OCI-M1 (cell line): ENCODE measurements at places on chromosomes 5 and 9.
A peak's percentile ranks its signal among the peaks of the same experiment; 100 is the strongest.

DNA sequence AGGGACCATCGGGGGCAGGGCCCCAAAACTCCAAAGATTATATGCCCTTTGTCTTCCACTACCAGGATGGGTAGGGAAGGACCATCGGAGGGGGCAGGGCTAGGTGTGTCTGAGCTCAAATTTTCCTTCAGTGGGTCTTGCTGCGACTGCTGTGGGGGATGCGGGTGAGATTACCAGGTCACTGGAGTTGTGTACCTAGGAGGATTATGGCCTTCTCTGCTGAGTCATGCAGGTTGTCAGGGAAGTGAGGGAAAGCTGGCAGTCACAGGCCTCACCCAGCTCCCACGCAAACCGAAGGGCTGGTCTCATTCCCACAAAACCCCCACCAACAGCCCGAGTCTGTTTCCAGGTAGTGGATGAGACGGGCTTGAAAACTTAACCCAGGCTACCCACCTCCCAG lies 489.4 kb downstream of the ZNF608 start:
- DNase-seq = no peak

DNA sequence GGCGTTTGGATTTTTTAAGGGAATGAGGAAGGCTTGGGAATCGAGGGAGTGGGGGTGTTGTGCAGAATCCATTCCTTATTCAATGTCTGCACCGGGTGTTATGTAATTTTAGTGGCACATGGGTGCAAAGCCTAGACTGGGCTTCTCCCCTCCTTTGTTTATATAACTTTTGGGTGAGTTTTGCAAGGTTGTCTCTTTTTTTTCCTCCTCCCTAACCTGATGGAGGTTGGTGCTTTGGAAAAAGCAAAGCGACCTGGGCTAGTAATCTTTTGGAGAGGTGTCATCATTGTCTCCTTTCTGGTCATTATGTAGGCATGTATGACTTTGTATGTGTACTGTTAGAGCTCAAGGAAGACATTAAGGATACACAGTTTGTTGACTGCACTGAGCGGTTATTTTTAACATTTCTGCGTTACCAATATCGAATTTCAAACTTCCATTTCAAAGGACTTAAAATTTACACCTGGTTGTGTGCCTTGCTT lies 3.1 kb downstream of the SMARCA2 start:
- DNase-seq = peak; percentile 46

GRCh38 chr9:13817754-13818278 lies 496.1 kb downstream of the NFIB start:
- DNase-seq = peak; percentile 72

DNA sequence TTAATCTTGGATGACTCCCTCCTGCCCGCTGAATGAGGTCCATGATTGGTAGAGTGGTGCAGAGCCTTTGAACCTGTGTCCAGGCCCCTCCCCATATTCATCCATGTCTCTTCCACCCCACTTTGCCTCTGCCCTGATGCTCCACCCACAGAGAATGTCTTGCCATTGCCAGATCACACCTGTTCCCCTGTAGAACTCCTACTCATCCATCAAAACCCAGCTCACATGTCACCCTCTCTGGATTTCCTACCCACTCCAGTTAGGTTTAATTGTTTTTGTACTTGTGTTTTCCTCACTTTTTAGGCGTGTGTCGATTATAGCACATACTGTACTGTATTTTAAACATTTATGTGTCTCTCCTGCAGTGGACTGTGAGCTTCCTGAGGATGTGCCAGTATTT lies 107.0 kb upstream of the CTSL start:
- no peak for DNase-seq

- no peak for DNase-seq
These were observed 57.7 kb downstream of the LMX1B start for GRCh38 chr9:126671381-126671831.

GRCh38 chr9:17706347-17706746 lies 127.5 kb downstream of the SH3GL2 start:
- no peak for DNase-seq

DNA sequence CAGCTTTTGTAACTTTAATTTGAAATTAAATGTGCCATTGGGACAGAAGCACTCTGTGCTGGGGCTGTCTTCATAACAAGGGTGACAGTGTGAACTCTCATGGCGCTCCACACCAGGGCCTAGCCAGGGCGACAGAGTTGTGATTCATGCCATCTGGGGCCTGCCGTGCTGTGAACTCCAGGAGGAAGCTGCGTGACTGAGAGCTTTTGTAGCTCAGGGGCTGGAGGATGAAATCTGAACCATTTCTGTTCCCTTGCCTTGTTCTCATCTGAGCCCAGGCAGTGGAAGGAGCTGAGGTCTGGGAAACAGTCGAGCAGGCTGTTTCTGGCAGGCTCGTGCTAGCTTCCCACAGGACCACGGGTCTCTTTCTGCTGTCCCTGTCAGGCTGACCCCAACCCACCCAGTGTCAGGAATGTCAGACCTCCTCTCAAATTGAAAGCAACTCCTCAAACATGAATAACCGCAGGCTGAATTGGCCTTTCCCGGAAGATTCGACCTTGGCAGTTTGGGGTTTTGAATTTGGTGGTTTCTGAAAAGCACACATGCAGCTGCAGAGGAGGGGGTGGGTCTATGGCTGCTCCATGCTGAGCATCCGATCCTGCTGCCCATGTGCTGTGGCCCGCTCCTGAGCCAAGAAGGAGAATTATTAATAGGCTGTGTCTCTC lies 69.2 kb upstream of the RPS23 start:
- DNase-seq = no peak

DNA sequence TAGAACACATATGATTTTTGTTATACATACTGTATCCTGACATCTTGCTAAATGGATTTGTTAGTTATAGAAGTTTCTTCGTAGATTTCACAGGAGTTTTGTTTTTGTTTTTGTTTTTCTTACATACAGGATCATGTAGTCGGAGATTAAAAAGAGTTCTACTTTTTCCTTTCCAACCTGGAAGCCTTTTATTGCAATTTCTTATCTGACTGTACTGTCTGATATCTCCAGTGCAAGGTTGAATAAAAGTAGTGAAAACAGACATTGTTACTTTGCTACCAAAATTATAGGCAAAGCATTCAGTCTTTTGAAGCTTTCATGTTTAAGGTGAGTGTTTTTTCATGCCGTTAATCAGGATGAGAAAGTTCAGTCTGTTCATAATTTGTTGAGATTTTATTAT lies 117.4 kb upstream of the PRSS3 start:
- DNase-seq = no peak

DNA sequence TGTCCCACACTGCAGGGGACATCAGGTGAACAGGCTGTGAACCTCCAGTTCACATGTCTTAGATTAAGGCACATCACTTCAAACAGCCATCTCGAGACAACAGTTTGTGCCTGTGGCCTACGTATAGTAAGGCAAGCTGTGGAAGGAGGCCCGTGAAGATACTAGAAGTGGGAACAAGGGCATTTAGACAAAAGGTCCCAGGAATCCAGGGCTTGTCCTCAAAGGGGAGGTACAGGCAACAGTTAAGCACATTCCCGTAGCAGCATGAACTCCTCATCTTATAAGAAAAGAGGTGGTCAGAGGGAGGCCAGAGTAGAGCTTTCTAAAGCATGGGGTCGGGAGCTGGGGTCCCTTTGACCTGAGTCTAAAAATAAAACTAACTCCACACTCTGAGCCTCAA lies 122.5 kb upstream of the TRPM3 start:
- no peak for DNase-seq

- DNase-seq = no peak
These were observed 449.1 kb downstream of the PSAT1 start for GRCh38 chr9:78746010-78746409.

DNA sequence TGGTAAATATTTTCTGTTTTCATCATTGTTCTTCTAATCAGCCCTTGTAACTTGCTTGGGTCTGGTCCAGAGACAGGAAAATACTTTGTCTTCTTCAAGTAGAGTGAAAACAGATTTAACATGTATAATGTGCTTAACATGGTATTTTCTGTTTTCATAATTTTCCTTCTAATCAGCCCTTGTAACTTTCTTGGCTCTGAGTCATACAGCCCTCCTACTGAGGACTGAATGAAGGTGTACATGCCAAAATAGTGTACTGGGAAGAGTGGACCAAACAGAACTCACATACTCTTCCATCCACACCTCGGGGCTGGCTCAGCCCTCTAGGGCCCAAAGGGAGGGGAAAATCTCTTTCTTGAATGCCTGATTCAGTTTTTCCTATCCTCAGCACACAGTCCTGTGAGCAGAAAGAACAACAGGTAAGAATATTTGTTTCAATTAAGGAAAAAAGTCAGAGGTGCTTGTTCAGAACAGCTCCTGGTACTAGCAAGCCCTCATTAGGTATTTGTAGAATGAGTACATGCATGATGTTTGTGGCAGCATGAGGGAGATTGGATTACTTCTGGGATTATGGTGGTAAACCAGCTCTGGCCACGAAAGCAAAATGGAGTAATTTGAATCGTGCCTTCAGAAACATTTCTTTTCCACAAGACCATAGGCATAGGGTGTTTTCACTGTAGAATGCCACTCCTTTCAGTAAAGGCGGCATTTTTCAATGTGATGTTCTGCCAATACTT lies 24.2 kb upstream of the MACIR start:
- no peak for DNase-seq

GRCh38 chr9:994005-994404 lies 17.6 kb downstream of the DMRT3 start:
- DNase-seq = peak; percentile 45

DNA sequence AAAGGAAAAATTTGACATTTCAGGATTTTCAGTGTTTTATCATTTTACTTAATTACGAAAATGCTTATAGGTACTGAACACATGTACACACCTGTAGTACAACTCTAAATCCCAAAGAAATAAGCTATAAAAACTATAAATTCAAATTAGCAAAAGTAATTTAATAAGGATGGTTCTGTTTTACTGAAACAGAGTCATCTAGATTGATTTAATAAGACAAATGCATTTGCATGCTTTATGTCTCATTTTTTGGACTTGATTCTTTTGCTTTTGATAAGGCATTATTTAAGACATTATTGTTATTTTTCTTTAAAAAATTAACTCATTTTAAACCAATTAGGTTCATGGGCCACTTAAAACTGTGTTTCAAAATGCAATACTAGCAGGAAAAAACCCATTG lies 201.2 kb downstream of the PIK3R1 start:
- DNase-seq = no peak

- DNase-seq = no peak
These were observed 116.9 kb upstream of the RAI14 start for GRCh38 chr5:34539183-34539582.

DNA sequence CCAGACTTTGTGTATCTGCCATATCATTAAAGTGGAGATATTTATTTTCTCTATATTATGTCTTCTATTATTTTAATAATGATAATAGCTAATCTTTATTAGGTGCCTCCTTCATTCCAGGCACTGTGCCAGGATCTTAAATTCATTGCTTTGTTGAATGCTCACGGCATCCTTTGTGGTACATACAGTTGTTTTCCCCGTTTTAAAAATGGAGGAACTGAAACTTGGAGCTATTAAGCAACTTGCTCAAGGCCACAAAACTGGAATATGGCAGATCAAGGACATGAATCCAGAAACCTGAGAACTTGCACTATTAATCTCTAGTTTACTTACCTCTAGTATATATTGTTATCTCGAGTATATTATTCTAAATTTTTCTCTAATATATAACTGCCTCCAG lies 41.5 kb upstream of the PPP3R2 start:
- no peak for DNase-seq

- DNase-seq = no peak
These were observed 179.1 kb upstream of the FBXL7 start for GRCh38 chr5:15320871-15321270.

GRCh38 chr9:134585746-134586706 lies 55.6 kb upstream of the COL5A1 start:
- DNase-seq = no peak

- DNase-seq = no peak
These were observed 69.4 kb upstream of the GAS1 start for GRCh38 chr9:87016681-87017080.

- no peak for DNase-seq
These were observed 1805.1 kb upstream of the WWC1 start for GRCh38 chr5:166486348-166486747.

DNA sequence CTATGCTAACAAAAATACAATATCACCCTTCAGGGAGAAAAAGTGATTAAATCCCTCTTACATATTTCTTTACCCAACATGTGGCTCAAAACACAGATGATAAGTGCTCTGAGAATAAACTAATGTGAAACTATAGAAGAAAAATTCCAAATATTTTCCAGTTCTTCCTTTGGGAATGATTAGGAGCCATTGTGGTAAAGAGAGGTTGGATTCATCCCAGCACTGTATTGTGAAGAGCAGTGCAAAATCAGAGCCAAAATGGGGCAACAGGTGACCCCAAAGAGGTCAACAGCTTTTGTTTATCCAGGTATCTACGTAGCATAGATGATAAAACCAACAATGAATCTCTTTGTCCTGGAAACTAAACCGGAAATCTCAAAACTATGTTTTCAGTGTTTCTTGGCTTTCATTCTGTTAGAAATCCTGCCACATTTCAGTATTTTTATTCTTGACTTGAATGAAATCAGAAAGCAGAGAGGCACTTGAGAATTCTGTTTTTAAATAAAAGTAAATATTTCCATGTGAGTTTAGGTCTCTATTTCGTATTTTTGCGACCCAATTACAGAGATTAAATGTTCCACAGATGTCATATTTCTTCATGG lies 120.4 kb upstream of the FST start:
- DNase-seq = no peak

GRCh38 chr5:103923616-103924168 lies 361.1 kb upstream of the NUDT12 start:
- no peak for DNase-seq

DNA sequence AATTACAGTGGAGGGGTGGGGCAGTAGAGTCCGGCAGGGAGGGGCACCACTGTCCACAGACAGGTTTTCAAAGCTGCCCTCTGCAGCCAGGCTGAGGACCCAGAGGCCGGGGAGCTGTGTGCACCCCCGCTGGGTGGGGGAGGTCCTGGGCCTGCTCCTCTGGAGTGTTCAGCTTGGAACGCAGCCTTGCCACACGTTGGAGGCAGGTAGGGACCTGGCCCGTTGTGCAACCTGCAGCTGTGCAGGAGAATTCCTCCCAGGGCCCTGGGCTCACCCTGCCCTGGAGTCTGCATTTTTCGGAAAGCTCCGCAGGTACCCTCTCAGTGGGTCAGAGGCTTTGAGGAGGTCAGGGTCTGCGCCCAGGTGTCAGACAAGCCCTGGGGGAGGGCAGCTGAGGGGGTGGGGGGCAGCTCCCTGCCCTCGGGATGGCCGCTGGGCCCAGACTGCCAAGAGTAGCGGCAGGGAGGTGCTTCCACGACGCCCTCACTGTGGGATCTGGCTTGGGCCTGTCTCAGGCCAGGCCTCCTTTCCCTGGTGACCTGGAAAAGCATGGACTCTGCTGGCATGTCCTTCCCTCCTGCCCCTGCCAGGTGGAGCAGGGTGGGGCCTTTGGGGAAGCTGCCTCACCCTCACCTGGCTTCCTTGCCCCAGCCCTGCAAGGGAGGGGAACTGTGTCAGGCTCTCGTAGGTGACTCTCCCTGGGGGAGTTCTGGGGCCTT lies 29.5 kb downstream of the RXRA start:
- DNase-seq = no peak
